Mesothelial cell of epicardium (in vitro differentiated cells): ENCODE measurements at places on chromosomes 1 and 21.

DNA sequence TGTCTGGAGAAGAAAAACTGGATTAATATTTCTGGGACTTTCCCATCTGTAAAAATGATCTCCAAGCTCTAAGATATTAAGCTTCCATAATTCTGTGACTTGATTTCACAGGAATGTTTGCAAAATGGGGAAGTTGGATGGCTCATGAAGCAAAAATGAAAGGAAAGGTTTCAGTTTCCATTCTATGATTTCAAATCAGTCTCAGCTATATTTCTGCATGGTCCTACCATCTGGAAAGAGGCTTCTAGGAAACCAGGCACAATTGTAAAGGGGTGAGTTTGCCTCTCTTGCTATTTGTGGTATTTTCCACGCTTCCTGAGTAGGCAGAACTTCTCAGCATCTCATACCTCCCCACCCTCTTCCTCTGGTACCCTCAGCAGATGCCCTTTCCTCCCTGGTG, 22.4 kb upstream of the ACTN2 start:
- H3K4me1 ChIP-seq: no peaks in the 10 kb centered on the region
- peaks cover 9% of the 10 kb centered on the region for H3K27me3 ChIP-seq

GRCh38 chr21:28627691-28628090, 365.0 kb downstream of the LTN1 start:
- H3K4me1 ChIP-seq: peaks cover 10% of the 10 kb centered on the region
- H3K27ac ChIP-seq: no peak overlapping the region
- H3K4me3 ChIP-seq: no peak overlapping the region
- peaks cover 2% of the 10 kb centered on the region for H3K36me3 ChIP-seq
- no peaks in the 10 kb centered on the region for H3K27me3 ChIP-seq

DNA sequence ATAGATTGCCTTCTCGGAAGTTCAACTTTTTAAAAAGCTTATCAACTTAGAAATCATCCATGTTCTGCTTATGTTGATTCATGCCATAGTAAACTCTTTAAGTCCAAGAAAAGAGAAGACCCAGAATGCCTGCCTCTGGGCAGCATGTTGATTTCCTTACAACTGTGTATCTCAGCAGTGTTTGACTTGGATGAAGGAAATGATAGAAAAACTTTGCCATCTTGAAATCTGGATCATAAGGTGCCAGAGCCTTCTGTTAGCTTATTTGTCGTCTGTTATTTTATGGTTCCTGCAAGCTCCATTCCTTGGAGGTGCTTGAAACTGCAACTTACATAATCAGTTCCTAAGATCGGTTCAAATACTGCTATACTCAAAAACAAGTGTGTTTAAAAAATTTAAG, 124.5 kb downstream of the ATP5PO start:
- peaks cover 20% of the 10 kb centered on the region for H3K36me3 ChIP-seq
- no peak overlapping the region for H3K27ac ChIP-seq

DNA sequence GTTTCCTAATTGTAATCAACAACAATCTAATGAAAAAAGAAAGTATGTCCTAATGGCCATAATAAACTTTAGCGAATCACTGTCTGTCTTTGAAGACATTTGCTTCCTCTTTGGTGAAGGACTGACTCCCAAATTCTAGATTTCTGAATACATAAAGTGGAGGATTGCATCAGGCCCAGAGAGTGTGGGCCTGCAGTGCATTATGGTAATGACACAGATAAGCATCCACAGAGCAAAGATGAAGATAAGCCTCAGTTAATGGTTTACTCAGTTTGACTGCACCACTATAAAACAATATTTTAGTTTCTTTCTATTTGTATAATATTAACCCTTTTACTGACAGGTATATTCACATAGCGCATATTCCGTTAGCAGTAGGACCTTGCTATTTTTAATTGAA, 365.5 kb downstream of the KCTD3 start:
- no peak overlapping the region for H3K4me3 ChIP-seq
- H3K27ac ChIP-seq: no peak overlapping the region
- H3K4me1 ChIP-seq: no peaks in the 10 kb centered on the region
- no peak for DNase-seq
- H3K27me3 ChIP-seq: no peaks in the 10 kb centered on the region
- no peaks in the 10 kb centered on the region for H3K36me3 ChIP-seq

DNA sequence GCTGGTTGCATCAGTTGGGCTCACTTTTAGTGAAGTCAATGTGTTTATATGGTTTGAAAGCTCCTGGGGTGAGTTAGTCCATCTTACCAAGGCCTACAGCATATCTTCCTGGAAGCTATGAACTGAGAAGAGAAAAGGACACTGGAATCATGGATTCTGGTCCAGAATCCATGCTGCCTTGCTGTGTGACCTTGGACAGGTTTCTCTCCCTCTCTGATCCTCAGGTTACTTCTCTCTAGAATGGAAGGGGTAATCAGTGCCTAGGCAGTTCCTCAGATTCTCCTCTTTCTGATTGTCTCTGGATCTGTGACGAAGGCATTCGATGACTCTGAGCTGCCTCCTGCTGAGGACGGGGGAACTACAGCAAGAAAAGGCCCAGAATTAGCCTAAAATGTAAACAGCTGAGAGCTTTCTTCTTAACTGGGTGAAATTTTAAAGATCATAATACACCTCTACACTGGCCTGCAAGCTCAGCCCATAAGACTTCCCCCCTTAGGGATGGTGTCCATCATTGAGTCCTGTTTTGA, 425.0 kb upstream of the VAMP3 start:
- no peaks in the 10 kb centered on the region for H3K36me3 ChIP-seq
- no peak overlapping the region for H3K27ac ChIP-seq
- peaks cover 8% of the 10 kb centered on the region for H3K4me1 ChIP-seq
- DNase-seq: no peak
- no peak overlapping the region for H3K4me3 ChIP-seq
- no peaks in the 10 kb centered on the region for H3K27me3 ChIP-seq

GRCh38 chr21:17159697-17160096, 353.1 kb upstream of the CXADR start:
- H3K4me3 ChIP-seq: no peak overlapping the region
- peaks cover 3% of the 10 kb centered on the region for H3K36me3 ChIP-seq
- H3K4me1 ChIP-seq: peaks cover 9% of the 10 kb centered on the region
- no peak overlapping the region for H3K27ac ChIP-seq

GRCh38 chr1:168135116-168135920, 1.4 kb downstream of the GPR161 start:
- peak overlapping the region; percentile 78 for H3K27ac ChIP-seq
- no peak for DNase-seq
- H3K4me1 ChIP-seq: peaks cover 29% of the 10 kb centered on the region
- H3K27me3 ChIP-seq: no peaks in the 10 kb centered on the region
- peaks cover 10% of the 10 kb centered on the region for H3K36me3 ChIP-seq

- peaks cover 3% of the 10 kb centered on the region for H3K27me3 ChIP-seq
- H3K36me3 ChIP-seq: no peaks in the 10 kb centered on the region
- no peaks in the 10 kb centered on the region for H3K4me1 ChIP-seq
- no peak overlapping the region for H3K4me3 ChIP-seq
- no peak for DNase-seq
- H3K27ac ChIP-seq: no peak overlapping the region
Measured at GRCh38 chr1:105724286-105724685, 1332.2 kb upstream of the PRMT6 start.

GRCh38 chr1:45205910-45206721, at the start of gene ZSWIM5:
ZSWIM5 (minus strand) TSS chr1:45206605; CDS start chr1:45206350, 255 bp downstream.
- H3K4me1 ChIP-seq: peaks cover 15% of the 10 kb centered on the region
- DNase-seq: peak; percentile 43
- H3K27ac ChIP-seq: peak within 1 kb of the TSS; percentile 42
- H3K4me3 ChIP-seq: peak within 1 kb of the TSS; percentile 78
- no peaks in the 10 kb centered on the region for H3K36me3 ChIP-seq

- H3K27me3 ChIP-seq: no peaks in the 10 kb centered on the region
- H3K4me1 ChIP-seq: peaks cover 5% of the 10 kb centered on the region
- H3K27ac ChIP-seq: no peak overlapping the region
- no peak for DNase-seq
- H3K36me3 ChIP-seq: peaks cover 73% of the 10 kb centered on the region
Measured at GRCh38 chr1:39563669-39564068, 12.9 kb downstream of the PABPC4 start.

DNA sequence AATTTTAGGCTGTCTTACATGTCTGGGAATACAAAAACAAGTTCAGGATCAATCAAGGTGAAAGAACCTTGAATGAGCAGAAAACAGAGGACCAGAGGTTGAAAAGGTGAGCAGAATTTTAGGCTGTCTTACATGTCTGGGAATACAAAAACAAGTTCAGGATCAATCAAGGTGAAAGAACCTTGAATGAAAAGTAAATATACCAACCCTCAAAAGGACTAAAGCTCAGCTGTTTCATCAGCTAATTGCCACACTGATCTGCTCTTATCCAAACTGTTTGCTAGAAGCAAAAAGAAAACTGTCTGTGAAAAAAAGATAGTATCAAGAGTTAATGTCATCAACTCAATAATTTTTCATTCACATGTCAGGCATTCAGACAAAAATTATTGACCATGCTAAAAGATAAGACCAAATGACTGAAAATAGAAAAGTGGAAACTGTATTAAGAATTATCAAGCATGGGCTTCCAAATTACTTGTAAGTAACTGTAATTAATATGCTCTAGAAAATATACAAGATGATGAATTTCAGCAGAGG, 69.2 kb downstream of the LTN1 start:
- H3K27ac ChIP-seq: no peak overlapping the region
- no peak overlapping the region for H3K4me3 ChIP-seq
- H3K36me3 ChIP-seq: peaks cover 20% of the 10 kb centered on the region
- H3K4me1 ChIP-seq: no peaks in the 10 kb centered on the region

GRCh38 chr1:202587859-202588485, 122.3 kb downstream of the SYT2 start:
- H3K36me3 ChIP-seq: peaks cover 6% of the 10 kb centered on the region
- H3K4me1 ChIP-seq: peaks cover 46% of the 10 kb centered on the region
- H3K27me3 ChIP-seq: no peaks in the 10 kb centered on the region
- no peak for DNase-seq

DNA sequence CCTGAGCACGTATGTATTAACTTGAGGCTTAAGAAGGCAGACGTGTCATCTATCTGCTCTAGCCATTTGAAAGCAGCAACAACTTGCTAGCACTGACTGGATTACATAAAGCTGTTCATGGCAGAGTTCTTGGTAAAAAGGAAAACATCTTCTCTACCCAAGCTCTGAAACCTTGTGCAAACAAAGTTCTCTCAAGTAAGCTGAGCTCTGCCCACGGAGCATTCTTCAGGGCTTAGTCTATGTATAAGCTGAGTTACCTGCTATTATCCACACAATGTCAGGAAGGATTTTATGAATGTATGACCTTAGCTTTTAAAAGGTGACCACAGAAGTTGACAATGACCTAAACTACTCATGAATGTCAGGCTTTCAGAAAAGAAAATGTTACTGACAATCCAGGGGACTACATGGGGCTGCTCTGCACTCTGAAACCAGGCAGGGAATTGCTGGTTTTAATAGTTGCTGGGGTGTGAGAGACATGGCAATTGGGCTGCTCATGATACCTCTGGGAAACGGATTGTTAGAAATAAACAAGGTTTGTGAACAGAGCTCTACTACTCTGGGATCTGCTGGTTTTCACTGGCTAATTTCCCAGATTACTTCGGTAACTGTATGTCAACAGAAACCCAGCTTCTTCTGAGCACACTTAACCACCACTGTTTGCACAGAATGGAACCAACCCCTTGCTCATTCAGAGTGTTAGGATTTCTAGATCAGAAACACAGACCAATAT, 29.6 kb upstream of the CCN1 start:
- no peaks in the 10 kb centered on the region for H3K27me3 ChIP-seq
- no peak overlapping the region for H3K4me3 ChIP-seq

GRCh38 chr21:27212441-27212840, 245.6 kb upstream of the ADAMTS5 start:
- no peak overlapping the region for H3K4me3 ChIP-seq
- no peak overlapping the region for H3K27ac ChIP-seq
- H3K27me3 ChIP-seq: no peaks in the 10 kb centered on the region
- peaks cover 20% of the 10 kb centered on the region for H3K4me1 ChIP-seq

DNA sequence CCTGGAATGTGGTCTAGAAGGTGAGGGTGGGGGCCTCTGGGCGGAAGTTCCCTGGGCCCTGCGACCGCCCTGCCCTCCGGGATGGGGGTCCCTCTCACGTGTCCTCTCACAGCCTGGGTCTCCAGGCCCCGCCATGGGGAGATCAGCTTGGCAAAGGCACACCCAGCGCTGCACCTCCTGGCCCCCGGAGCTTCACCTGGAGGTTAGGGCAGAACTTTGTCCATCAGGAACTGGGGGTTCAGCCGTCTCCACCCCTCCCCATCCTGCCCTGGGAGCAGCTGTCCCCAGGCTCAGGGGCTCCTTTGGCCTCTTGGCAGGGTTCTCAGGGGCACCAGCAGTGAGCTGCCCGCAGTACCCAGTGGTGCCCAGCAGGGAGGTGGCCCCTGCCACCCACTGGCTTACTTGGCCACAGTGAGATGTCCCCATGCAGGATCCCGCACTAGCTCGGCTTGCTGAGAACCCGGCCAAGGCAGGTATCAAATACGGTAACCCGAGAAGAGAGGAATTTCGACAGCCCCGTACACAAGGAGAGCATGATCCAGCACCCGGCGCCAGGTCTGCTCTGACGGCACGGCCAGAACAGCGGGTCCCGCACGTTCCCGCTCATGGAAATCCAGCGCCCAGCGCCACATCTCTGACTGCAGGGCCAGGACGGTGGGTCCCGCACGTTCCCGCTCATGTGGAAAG, 36.7 kb downstream of the RRP1 start:
- H3K27ac ChIP-seq: no peak overlapping the region
- DNase-seq: no peak
- no peaks in the 10 kb centered on the region for H3K36me3 ChIP-seq
- no peak overlapping the region for H3K4me3 ChIP-seq
- H3K27me3 ChIP-seq: peaks cover 8% of the 10 kb centered on the region
- H3K4me1 ChIP-seq: no peaks in the 10 kb centered on the region

DNA sequence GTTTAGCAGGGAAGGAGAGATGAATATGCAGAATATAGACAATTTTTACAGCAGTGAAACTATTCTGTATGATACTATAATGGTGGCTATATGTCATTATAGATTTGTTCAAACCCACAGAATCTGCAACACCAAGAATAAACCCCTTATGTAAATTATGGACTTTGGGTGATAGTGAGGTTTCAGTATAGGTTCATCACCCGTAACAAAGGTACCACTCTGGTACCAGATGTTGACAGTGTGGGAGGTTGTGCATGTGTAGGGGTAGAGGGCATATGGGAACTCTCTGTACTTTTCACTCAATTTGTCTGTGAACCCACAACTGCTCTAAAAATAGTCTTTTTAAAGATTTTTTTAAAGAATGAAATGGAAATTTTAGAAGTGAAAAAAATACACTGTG, 29.9 kb upstream of the PRDX6 start:
- no peaks in the 10 kb centered on the region for H3K27me3 ChIP-seq
- peaks cover 2% of the 10 kb centered on the region for H3K4me1 ChIP-seq
- no peak overlapping the region for H3K4me3 ChIP-seq
